ENCODE measurements at places on chromosomes 2 and 18.

DNA sequence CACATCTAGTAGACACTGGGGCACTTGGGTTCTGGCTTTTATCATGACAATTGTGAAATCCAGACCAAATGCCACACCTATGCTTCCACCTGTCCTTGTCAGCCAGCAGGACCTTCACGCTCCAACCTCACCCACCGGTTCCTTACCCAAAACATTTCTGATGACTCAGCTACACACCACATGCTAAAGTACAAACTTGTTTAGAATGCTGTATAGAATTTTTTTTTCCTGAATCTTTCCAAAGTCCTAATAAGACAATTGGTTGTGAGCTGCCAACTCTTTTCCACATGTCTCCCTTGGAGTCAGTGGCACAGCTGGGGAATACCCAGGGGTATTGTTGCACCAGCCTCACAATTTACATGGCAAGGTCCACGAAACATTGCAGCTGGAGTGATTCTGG is 75.5 kb upstream of the LPIN2 start:
- no peak for DNase-seq

GRCh38 chr2:98012561-98012991 is 16.8 kb upstream of the TMEM131 start:
- no peak for DNase-seq

DNA sequence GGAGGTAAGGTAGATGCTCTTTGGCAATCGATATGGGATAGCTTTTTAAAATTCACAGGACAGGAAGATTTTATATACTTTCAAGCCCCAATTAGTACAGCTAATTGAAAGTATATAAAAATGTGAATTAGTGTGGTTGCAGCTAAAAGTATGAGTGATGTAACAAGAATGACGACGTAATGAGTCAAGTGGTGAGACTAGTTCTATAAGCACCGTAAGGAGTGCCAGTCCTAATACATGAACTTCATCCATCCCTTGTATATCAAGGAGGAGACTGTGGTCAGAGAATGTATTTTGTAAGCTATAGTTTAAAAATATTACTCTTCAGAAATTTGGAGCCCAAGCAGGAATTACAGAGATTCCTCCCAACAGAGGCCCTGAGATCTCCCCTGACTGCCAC is 25.8 kb downstream of the DNAJC27 start:
- DNase-seq: no peak

DNA sequence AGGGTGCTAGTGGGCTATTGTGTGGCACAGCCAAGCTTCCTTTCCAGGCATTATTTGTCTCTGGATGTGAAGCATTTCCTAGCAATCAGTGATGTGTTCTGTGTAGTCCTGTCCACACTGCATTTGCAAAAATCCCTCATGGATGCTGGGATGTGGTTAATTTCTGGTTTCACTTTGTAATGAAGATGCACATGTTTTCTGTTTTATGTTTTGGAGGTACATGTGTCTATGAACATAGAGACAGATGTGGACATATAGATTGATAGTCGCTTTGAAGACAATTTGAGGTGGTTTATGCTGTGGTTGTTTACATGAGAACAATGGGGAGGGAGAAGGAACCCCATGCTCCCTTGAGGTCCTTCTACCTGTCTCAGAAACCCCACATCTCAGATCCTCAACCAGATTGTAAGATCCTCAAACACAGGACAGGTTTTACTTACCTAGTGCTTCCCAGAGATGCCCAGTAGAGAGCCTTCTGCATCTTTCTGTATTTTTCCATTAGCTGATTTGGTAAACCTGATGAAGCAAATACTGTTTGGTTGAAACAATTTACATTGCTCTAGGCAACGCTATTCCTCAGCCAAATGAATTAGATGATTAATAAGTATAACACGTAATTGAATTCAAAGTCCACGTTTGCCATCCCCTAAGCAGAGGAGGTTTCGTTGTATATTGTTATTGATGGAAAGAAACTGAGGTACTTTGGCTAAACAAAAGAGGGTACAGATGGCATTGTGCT is 204.4 kb downstream of the SPP2 start:
- no peak for DNase-seq

DNA sequence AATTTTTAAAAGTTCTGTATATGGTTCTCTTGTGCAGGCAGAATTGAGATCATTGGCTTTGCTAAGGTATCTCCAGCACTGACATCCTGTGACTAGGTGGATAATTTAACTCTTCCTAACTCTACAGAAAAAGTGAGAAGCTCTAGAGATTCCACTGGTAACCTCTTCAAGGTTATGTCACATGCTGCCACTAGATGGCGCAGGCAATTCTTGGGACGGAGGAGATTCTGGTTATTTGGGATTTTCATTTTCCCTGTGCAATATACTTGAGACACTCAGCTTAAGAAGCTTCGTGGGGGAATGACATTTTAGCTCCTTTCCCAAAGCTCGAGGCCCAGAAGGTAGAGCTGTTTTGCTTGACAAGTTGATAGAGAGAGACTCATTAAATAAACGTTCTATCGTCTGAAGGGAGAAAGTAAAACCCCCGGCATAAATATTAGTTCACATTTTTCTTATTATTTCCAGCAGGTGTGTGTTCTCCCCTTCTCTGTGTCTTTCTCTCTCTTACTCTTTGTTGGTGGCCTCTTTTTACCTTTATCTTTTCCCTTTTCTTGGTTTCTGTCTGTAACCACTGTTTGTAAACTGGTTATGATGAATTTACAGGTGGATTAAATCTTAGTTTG is 26.6 kb upstream of the LANCL1 start:
- DNase-seq: peak; percentile 3

- DNase-seq: no peak
These were observed 141.3 kb upstream of the SLC1A4 start for GRCh38 chr2:64847930-64848329.

DNA sequence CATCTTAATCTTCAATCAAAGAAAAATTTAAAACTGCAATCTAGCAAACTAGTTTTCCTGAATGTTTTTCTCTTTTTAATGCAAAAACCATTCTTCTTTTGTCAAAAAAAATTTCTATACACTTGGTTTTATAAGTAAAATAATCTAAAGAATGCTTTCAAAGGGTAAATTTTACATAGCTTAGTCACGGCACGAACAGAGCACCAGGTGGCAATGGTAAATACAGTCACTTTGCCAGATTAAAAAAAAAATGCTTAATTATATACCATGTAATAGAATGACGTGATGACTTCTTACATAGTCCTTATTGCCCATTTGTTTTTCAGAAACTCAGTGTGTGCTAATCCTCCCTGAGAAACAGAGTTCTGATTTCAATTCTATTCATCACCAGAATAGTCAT is 10.4 kb downstream of the FEZ2 start:
- DNase-seq: no peak

GRCh38 chr2:62705859-62706720 is 577 bp downstream of the EHBP1 start:
- DNase-seq: peak; percentile 26

DNA sequence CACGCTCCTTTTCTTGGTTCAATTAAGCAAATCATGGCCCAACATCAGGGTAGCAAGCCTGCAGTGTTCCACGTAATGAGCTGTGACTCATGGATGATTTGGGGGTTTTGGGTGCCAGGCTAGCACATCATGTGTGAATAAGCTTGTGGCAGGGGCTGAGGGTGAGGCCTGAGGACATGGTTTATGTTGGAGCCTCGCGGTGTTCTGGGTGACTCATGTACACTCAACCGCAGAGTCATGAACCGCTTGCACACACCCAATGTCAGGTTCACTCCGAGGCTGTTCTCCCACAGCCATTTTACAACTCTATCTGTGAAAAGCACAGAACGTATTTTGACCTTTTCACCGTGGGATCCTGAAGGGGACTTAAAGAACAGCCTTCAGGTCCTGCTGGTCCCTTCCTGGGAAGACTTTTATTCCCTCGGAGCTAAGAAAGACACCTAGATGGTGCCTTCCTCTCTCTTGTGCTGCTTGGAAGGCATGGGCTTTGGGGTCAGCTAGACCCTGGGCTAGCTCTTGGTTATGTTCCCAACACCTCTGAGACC is 139.9 kb upstream of the ZEB2 start:
- DNase-seq: peak; percentile 94

- DNase-seq: no peak
These were observed 53.2 kb downstream of the NEMP2 start for GRCh38 chr2:190481339-190481738.

DNA sequence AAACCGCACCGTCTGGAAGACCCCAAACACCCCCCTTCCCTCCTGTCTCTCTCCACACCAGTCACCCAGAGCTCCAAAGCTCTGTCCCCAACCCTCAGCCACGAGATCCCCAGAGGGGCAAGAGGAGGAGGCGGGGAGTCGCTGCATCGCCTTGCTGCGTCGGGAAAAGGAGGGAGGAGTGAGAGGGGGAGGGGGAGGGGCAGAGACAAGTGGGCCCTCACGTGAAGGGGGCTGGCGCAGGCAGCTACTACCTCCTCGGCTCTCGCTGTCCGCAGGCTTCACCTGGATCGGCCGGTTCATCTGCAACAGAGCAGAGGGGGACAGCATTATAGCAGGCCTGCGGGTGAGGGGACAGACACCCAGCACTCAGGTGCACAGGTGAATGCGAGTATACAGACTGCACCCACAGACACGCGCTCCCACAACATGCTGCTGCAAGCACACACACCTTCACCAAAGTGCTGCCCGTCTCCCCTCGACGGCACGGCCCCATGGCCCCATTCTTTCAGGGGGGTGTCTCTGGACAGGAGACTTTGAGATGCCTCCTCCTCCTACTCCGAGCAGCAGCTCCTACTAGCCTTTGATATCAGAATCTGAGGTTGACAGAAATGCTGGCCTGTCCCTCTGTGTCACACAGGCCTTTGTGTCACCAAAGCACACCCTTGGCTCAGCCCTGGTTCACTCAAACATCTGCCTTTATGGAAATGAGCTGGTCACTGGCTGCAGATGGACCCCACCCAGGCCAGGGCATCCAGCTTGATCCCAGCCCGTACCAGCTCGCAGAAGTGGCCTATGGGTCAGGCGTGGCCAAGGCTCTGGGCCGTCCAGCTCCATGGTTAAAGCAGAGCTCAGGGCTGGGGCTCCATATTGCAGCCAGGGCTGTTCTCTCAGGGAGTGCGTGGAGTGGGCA is 243.8 kb downstream of the CELF4 start:
- no peak for DNase-seq

GRCh38 chr18:54269893-54270844 is 852 bp downstream of the POLI start:
- DNase-seq: peak; percentile 31
